Activated T-helper 1 cell treated with anti-CD3 and anti-CD28 coated beads, Interleukin-2, amount 50 U/mL, for 16 hours (primary cell): ENCODE measurements at places on chromosomes 5 and 9.
A peak's percentile ranks its signal among the peaks of the same experiment; 100 is the strongest.

DNA sequence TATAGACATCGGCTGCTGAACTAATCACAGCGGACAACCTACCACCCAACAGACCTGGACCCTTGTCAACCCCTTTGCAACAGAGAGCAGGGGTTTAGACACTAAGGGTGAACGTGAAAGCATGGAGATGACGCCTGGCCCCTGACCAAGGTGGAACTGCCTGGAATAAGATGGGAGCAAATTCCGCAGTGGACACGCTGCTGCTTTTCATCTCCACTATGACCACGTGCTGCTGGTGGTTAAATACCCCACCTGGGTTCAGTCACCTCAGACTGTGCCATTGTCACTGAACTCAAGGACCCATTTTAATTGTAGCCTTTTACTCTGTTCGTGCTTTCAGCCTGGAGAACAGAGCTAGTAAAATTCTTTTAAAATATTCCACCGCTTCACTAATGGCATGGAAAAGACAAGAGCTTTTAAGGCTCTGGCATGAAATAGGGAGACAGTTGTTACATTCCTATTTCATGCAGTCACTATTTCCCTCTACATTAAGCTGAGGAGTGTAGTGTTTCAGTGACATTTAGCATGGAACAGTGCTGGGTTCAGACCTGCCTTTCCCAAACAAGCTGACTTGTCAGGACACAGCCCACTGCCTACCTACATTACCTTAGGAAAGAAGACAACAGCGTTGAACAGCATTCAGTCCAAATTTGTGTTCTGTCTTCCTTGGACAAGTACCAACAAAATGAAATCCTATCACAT is 96.8 kb downstream of the ANKRD18B start:
- DNase-seq = no peak

DNA sequence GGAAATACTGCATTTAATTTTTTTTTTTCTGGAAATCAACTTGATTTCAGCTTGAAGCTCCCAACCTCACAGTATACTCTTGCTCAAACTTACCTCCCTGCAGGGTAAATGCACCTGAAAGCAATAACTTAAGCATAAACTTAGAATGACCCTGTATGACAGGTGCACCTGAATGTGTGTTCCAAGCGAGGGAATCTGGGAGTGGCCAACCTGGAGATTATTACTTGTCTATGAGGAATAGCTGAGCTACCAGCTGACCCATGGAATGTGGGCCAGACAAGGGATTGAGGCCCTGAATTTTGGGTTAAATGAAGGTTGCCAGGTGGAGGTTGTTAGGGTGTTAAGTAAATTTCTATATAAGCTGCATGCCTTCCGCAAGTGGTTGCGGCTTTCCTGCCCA is 140.6 kb downstream of the OSTF1 start:
- no peak for DNase-seq

- DNase-seq = no peak
Observed at GRCh38 chr5:172849606-172850453, 15.8 kb downstream of the ERGIC1 start.

DNA sequence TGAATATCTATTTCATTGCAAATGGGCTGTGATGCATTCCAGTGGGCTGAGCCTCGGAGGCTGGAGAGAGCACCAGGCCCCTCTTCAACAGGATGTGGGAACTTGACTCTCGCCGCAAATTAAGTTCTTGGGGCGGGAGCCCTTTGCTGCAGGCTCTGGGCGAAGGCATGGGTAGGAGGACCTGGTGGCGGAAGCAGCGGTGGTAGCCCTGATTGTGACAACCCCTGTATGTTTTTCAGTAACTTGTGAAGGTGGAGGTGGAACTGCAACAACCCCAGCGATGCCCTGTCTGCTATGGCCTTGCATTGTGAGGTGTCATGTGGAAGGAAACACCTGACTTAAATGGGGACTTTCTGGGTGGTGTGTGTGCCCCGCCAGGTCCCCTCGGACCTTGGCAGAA is 9.4 kb downstream of the FYB1 start:
- peak; percentile 70 for DNase-seq

GRCh38 chr5:100566382-100567141 is 31.4 kb downstream of the FAM174A start:
- DNase-seq = no peak

GRCh38 chr5:72402381-72402890 is 82.3 kb downstream of the PTCD2 start:
- no peak for DNase-seq

GRCh38 chr5:168851902-168852321 is 272.7 kb upstream of the PANK3 start:
- DNase-seq = no peak

- no peak for DNase-seq
Observed at GRCh38 chr5:143801252-143801939, 10.6 kb upstream of the HMHB1 start.

DNA sequence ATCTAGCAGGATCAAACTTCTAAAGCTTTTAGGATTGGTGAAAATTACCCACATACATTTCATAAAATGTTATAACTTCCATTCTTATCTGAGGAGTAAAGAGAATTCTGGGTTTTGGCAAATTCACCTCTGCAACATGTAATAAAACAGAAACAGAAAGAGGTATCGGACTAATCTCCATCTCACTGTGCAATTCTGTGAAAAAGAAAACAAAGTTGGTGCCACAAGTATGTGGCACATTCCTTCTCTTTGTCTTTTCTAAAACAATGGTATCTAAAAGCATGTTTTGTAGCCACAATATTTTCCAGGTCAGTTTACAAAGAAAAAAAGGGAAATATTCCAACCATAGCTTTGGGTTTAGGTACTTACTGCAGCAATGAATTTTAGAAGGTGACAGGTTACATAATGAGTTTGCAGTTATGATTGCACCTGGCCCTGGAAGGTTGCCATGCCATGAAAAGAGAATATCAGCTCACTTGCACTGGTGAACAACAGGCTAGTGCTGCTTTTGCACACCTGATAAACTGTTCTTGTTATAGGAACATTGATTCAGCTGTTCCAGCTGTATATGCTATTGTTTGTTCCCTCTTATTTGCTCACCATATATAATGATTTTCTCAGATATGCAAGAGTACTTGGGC is 491.3 kb upstream of the MEF2C start:
- DNase-seq = no peak

- DNase-seq = no peak
Observed at GRCh38 chr5:41925555-41925951, 472 bp downstream of the FBXO4 start.

- no peak for DNase-seq
Observed at GRCh38 chr9:130255631-130256134, 9.9 kb upstream of the HMCN2 start.

- DNase-seq = no peak
Observed at GRCh38 chr9:119278171-119278570, 91.1 kb downstream of the BRINP1 start.

DNA sequence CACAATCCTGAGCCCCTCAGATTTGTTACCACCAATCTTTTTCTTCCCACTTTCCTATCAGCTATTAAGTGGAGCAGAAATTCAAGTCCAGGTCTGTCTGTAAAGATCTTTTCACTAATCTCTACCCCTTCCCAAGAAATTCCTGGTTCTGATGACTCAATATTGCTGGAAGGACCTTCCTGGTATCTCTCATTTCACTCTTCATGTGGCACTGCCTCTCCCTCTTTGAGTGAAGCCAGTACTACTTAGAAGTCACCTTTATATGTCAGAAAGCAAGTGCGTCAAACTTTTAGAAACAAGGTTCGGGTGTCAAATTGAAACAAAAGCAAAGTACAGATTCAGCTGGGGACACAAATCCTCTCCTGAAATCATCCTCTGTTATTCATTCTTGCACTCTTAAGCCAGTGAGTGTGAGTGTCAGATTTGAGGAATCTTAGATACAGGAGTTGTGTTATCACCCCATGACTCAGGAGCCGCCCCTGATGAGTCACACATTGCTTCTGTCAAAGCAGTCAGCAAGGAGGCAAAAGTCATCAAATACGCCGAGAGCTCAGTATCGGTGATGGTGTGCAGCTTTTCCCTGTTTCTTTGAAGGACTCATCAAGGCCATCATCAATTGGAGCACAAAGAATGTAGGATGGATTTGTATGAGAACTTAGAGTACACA is 313.0 kb downstream of the CETN3 start:
- DNase-seq = no peak

DNA sequence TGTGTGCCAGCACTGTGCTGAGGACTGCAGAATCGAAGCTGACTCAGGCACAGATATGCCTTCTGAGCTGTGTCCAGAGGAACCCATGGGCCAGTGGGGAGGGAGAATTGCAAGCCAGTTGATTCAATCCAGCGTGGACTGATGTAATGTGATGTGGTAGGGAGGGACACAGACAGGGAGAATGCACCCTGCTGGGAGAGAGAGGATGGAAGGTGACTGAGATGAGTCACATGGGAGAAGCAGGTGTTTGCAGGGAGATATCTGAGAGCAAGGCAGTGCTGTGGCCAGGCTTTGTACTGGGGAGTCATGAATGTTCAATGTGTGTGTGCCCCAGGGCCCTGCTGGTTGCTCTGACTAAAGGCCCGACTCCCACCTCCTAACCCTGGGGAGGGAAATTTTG is 75.7 kb downstream of the IRX1 start:
- no peak for DNase-seq

GRCh38 chr5:112532654-112533360 is 113.7 kb upstream of the EPB41L4A start:
- no peak for DNase-seq
